M059J (cell line): ENCODE measurements at places on chromosomes 6 and 20. TPM values are rescaled to one million over a fixed set of nuclear protein-coding genes. Genes with fewer than 3 reads are reported as not detected.

DNA sequence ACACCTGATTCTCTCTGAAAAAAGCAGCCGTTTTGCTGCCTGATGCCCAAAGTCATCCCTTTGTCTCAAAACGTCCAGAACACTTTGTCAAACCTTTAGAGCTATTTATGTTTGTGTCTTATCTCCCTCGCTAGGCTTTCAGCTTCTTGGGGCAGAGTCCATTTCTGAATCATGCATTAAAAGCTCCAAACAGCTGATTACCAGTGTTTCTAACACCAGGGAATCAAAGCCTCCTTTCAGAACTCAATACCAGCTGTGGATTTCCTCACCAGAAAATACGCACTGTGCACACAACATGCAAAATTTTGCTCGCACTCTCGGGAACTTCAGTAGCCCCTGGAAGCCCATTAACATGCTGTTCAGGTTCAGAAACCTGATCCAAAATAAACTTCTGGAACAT, 333.3 kb downstream of the HACE1 start:
- no peak for DNase-seq

SH3BGRL2 gene
- 6.4 and 9.8 TPM in 2 replicates for total RNA-seq

LY6G6D gene
- not detected in 2 replicates for total RNA-seq

DNA sequence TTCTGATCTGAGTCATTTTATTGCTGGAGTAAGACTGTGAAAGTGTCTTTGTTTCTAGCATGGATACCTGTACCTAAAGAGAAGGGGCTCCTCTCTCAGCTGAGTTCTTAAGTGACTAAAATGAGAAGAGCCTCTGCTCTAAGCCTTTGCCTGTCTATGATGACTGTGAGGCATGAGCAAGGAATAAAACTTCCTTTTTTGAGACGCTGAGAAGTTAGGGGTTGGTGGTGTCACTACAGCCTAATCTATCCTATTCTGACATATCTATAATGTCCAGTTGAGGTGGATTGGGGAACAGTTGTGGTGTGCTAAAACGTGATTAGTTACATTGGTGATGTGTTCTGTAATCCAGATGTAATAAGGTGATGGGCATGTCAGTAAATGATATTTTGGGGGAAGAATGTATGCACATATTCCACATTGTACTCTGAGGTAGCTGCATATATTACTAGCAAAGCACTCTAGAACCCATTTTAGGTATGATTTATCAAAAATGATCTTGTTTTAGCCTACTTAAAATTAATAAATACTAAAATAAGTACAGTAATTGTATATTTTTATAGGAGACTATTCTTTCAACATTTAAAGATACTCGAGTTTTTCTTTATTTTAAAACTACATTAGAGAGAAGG, 18.1 kb downstream of the ADGRB3 start:
- no peak for DNase-seq

DNA sequence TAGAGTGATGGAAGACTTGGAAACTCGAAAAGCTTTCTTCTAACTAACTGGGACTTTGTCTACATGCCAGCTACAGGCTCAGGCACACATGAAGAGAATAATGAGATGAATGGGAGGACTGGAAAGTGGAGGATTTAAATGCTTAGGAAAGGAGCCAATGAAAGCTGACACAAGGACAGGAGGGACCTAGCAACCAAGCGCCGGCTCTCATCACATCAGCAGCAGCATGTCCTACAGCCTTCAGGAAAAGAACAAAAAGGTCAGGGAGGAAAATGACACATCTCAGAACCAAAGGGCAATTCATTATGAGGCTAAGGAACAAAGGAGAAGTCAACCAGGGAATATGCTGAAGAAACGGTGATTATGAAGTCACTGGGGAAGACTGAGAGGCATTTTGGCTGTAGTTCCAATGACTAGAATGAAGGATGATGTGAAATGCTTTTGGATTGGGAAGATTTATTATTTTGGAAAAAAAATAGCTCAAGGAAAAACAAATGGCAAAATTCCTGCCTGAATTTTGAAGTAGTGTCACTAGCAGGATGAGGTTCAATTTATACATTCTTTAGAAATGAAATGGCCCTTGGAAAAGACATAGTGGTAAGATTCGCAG, 5.7 kb downstream of the BACH2 start:
- no peak for DNase-seq

GRCh38 chr20:46004889-46005473, 3.7 kb upstream of the MMP9 start:
- DNase-seq = peak; percentile 43

- DNase-seq = no peak
These were observed 274.3 kb downstream of the QKI start for GRCh38 chr6:163688739-163689362.

DNA sequence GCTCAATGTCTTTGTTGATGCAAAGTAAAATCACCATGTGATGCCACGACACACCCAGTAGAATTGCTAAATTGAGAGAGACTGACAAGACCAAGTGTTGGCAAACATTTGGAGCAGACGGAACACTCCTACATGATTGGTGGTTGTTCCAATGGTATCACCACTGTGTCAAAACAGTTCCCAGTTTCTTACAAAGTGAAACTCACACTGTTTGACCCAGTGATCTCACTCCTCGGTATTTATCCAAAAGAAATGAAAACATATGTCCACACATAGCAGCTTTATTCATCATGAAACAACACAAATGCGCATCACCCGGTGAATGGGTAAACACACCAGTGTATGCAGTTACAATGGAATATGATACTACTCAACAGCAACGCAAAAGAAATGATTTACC, 74.0 kb upstream of the SULF2 start:
- no peak for DNase-seq

DNA sequence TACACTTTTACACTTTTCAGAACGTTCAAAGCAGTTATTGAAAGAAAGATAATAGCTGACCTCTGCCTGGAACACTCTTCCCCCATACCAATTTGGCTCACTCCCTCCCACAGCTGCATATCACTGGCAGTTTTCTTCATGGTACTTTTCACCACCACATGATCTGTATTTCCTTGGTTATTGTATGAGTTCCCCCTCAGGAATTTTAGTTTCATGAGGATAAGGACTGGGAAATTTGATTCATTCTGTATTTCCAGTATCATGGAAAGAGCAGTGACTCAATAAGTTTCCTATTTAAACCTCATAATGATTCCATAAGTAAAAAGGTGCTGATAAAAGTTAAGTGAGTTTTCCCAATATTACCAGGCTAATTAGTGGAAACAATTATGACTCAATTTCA, 16.0 kb downstream of the HTR1B start:
- peak; percentile 52 for DNase-seq

RFX6 gene
- total RNA-seq = not detected in 2 replicates

THEMIS gene
- not detected in 2 replicates for total RNA-seq

DNA sequence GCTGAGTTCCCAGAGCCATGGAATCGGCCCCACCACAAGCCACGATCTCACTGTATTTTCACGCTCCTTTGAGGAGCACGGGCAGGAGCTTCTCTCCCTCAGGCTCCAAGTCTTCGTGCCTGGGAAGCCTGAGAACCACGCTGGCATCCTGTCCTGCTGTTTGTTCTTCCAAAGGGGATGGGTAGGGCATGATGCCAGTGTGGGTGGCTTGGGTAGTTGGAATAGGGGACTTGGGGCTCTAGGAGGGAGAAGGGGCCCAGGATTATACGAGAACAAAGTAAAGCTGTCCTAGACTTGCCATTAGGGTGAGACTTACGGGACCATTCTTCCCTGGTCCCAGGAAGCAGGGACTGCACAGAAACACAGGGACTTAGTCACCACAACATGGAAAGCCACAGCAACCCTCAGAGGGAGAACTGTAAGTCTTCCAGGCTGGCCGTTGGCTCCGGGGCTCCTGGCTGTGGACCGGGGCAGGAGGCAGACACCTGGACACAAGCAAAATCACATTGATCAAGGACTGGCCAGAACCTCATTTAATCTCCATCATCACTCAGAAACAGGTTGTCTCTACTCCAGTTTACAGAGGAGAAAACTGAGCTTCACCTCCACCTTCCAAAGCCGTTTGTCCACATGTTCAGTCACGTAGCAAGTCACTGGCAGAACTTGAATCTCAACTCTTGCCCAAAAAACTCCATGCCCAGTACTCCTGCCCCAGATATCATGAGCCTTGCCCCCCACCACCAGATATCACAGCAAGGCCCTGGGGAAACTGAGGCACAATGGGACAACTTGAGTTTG, 1.3 kb downstream of the CCN5 start:
- peak; percentile 77 for DNase-seq

DNA sequence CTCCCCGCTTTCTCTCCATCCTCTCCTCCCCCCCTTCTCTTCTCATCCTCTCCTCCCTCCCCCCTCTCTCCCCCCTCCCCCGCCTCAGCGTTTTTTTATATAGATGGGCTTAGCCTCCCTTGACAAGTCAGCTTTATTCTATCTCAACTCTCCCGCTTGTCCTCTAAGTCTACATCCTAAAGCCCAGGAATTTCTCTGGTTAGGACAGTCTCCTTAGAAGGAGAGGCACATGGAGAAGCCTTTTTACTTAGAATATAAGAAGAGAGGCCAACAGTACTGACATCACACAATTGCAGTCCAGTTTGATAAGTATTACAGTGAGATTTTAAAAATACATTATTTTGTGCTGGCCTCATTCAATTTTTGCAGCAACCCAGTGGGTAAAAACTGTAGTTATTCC, 83.5 kb downstream of the LYRM2 start:
- no peak for DNase-seq

GRCh38 chr6:12233693-12234571, 56.2 kb upstream of the EDN1 start:
- DNase-seq = peak; percentile 95

CRISP3 gene
- total RNA-seq = not detected in 2 replicates

C6orf58 gene
- 0.64 TPM in 1 of 2 replicates, not detected in the other for total RNA-seq

DNA sequence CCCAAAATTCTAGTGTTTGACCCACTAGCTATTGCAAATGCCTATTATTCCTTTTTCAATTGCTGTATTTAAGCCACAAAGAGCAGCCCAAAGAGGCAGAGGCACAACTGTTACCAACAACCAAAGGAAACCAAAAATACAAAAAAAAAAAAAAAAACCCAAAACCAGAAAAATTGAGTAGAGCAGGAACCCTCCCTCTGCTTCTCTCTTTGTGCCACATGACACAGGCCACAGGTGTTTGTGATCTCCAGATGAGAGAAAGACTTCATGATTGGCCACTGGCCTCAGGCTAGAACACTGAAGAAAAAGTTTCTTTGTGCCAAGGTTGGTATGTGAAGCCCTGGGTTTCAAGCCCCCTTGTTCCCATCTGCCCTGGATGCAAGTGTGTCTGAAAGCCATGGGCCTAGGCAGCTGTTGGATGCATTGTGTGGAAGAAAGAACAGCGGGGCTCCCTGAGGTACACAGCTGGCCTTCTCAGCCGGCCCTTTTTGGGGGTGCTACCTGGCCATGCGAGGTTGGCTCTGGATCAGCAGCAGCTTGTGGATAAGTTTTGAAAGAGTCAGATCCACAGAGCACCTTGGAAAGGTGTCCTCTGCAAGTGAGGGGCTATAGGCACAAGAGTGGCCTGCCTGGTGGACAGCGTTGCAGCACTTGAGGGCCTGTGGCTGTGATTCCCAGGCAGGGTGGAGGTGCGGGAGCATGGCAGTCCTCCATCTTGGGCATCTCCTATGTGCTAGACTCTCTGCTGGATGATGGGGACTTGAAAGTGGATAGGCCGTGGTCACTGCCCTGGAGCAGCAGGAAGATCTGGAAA, 204.5 kb downstream of the ZDHHC14 start:
- DNase-seq = no peak

- peak; percentile 50 for DNase-seq
These were observed 845 bp downstream of the ZMYND8 start for GRCh38 chr20:47355489-47356219.

DNA sequence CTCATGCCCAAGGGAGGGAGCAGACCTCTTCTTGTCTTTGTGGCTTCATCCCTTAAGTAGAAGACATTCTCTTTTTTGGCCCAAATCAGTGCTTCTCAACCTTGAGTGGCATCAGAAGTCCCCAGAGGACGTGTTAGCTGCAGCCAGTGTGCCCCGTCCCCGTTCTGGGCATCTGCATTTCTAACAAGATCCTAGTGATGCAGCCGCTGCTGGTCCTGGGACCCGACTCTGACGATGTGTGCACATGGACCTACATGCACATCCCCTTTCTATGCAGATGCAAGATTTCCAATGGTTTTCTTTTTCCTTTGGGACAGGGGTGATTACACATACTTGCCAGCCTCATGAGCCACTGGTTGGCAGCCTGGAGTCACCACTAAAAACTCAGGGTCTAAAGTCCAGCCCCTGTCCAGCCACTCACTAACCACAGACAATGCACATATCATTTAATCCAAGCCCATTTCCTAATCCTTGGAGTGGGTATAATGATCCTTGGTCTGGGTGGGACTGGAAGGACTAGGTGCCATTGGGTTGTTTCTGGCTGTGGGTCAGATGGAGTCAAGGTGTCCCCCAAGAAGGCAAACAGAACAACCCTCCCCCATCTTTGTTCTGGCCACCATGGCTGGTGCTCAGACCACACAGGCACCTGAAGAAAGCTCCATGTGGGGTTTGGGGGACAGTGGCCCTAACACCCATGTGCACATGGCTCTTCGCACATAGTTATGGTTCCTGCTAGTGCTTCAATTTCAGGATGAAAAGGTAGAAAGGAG, 6.4 kb downstream of the ACSS1 start:
- no peak for DNase-seq

DNA sequence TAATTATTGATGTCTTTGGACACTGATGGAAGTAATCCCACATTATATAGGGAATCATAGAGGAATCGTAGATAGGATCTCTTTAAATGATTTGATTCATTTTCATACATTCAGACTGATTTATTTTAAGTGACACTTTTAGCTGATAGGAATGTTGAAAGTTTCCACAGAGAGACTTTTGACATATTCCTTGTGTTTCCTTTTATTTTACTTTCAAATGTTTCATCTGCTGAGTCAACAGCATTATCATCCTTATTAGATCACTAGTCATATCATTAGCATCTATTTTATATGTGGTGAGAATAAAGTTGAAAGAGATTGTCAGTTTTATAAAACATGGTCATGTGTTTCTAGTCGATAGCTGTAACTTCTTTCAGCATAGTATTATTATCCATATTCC, 13.4 kb downstream of the DCBLD1 start:
- DNase-seq = peak; percentile 38

- no peak for DNase-seq
These were observed 163.1 kb downstream of the FAXC start for GRCh38 chr6:99186417-99186816.

DNA sequence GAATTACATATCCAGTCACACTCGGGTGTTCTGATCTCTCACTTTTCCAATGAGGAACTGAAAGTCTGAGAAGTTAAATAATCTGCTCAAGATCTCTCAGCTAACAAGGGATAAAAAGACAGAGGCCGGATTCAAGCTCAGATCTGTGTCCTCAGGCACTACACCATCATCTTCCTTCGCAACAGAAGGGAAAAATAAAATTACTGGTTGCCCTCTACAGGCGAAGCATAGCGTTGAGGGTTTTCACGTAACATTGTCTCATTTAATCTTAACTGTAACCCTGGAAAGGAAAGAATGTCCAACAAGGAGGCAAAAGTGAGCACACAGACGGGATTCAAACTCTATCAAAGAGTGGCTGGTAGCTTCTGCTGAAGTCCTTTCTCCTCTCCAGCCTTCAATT, 67.8 kb upstream of the ANKEF1 start:
- peak; percentile 48 for DNase-seq
